WTC11 (cell line): ENCODE measurements at places on chromosomes 5 and 9.
A peak's percentile ranks its signal among the peaks of the same experiment; 100 is the strongest.

- no peak for DNase-seq
Observed at GRCh38 chr9:133539991-133540697, 5.6 kb downstream of the ADAMTSL2 start.

- no peak for DNase-seq
Observed at GRCh38 chr5:146944764-146945616, 66.4 kb upstream of the PPP2R2B start.

DNA sequence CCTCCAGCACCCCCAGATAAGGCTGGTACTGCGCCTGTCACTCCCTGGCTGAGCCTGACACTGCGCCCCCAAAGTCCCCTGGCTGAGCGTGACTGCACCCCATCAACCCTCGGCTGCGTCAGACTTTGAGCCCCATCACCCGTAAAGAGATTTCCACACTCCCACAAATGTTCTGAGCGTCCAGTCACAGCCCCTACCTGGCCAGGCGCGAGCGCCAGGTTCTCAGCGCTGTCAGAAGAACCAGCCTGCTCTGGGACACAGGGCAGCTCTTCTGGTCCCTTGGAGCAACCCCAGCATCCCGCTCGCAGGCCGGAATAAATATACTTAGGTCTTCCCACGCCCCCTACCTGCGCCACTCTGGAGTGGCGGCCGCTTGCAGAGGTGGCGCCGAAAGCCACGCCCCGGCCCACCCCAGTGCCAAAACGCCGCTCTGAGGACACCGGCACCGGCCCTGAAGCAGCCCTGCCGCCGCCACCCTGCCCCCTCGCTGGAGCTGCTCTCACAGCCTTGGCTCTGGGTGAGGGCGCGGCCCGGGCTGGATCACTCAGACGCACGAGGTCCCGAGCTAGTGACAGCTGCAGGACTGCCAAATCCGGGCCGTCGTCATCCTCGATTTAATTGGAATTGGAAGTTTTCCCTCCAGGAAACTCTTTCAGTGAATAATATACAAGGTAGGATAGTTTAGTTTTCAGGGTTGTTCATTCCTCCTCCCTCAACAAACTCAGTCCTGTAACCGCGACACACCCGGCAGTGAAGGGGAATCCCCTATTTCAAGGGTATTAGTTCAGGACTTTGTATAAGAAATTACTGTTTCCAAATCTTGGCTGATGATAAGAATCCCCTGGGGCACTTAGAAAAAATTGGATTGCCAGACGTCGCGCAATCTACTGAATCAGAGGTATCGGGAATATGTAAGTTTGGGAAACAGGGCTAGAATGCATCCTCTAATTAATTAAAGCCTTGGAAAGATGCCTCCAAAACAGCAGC lies 1.2 kb upstream of the CEMIP2 start:
- DNase-seq: peak; percentile 89

GRCh38 chr5:150215979-150216944 lies 26.4 kb downstream of the SLC6A7 start:
- no peak for DNase-seq

GRCh38 chr9:95249986-95250385 lies 67.5 kb downstream of the FANCC start:
- DNase-seq: peak; percentile 37

DNA sequence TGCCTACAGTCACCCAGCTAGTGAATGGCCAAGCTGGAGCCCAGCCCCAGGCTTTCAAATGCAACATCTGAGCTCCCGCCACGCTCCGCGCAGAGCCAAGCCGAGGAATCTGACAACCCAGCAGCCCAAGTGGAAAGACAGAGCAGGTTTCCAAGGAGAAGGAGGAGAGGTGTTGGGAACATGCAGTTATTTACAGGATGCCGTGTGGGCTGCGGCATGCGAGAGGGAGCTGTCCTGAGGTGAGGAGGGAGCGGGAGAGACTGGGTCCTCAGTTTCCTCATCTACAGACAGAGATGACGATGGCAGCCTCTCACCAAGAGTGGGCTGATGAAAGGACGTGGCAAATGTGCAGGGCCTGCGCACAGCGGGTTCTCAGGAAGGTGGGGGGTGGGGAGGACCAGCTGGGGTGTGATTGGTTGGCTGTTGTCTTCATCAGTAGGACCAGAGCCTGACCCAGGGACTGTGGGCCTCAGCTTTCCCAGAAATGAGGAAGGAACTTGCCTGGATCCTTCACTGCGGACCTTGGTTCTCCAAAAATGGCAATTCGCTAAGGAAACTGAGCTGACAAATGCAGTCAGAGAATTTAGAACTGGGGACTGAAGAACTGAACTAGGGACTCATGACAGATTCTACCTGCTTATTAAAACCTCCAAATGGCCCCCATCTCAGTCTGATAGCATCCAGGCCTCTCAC lies 14.8 kb upstream of the CPLX2 start:
- DNase-seq: no peak

DNA sequence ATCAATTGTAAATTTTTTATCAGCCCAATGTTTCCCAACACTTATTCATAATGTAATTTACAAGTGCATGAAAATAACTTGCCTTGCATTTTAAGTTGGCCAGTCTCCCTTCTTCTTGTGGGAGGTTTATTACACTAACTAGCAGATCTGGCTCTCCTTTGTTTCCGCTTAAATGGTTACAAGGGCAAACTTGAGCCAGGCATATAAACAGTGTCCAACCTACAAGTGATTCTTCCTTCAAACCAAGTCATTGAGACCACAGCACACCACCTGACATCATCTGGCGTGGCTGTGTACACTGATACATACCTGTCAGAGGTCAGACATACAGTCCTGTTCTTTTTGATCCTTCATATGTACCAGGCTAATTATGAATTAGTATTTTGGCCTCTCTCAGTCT lies 80.1 kb downstream of the ALDH1A1 start:
- DNase-seq: no peak

DNA sequence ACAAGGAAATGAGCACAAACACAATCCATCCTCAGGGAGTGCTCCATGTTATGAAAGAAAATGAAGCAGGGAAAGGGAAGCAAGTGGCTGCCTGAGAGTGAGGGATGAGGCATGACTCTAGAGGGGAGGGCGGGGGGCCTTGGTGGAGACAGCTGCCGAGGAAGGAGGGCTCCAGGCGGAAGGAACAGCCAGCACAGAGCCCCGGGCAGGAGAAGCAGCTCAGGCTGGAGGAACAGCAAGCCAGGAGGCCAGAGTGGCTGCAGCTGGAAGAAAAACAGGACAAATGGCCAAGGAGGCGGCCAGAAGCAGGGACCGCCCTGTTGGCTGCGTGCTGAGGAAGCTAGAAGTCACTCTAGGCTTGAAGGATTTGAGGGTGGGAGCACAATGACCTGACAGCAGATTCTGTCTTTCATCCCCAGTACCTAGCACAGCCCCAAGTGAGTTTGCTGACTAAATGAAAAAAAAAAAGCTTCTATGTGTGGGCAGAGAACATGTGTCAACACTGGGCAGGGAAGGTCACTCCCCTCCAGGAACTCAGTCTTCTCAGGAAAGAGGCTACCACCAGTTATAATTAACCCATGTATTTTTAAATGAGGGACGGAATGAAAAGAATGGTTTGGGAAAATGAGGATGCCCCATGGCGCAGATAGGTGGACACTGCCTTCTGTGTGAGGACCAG lies 142.8 kb downstream of the DCP2 start:
- no peak for DNase-seq

DNA sequence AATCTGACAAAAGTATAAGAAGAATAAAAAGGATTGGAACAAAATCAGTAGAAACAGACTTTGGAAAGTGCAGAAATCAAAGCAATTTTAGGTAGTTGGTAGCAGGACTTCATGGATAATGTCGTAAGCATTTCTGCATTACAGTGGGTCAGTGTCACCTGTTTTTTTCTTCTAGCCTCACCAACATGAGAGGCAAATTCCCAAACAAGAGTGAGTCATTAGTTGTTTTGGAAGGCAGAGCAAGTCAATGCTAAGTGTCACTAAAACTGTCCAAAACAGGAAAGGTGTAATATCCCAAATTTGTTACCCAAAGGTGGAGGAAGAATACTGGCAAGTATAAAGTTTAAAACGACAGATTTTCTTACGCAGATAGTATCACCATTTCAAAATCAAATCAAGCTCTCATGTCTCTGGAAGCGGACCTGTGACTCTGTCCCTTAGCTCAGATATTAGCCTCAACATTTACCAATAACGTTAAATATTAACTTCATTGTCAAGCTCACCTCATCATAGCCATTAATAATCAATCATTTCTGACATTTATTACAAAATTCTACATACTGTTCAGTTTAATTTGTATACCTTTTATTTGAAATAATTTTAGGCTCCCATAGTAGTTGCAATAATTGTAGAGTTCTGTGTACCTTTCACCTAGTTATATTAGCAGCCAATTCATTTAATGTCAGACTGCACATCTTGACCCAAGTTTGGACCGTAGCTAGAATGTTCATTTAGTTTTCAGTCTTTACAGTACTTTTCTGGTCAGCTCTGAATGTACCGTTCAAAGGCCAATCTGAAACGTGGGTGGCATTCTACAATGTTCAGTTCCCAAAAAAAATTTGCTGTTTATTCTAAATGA lies 901.2 kb upstream of the COX7C start:
- DNase-seq: no peak

GRCh38 chr9:70693186-70693585 lies 278.7 kb upstream of the KLF9 start:
- DNase-seq: no peak

- DNase-seq: no peak
Observed at GRCh38 chr5:136012041-136012804, 16.6 kb upstream of the TGFBI start.
